ENCODE measurements at places on chromosomes 7 and 10. TPM values are rescaled to one million over a fixed set of nuclear protein-coding genes. Genes with fewer than 3 reads are reported as not detected.

The CALML3 gene
- not detected for total RNA-seq

The DRGX gene
- not detected for total RNA-seq

The UTF1 gene
- not detected for total RNA-seq

The KIAA1549 gene
- 0.93 TPM for total RNA-seq

The BMPER gene
- not detected for total RNA-seq

The ZKSCAN1 gene
- 70.3 TPM for total RNA-seq

The ADAM12 gene
- 1.0 TPM for total RNA-seq

DNA sequence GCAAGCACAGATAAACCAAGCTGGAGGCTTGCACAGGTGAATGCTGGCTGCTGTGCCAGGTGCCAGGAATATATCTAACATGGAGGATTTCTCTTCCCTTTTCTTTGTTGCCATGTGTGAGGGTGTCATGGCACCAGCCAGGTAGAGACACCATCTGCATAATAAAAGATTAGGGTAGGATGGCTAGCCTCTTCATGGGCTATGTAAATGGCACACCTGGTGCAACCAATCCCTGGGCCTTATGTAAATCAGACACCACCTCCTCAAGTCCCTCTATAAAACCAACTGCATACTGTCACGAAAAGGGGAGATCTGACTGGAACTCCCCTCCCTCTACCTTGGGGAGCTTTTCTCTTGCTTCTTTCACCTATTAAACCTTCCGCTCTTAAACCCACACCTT, 322.5 kb upstream of the POM121L12 start:
- DNase-seq, result no peak

GRCh38 chr10:5545778-5546710, 21.3 kb downstream of the CALML3 start:
- no peak for DNase-seq

GRCh38 chr7:107725138-107725740, 18.7 kb upstream of the CBLL1 start:
- peak; percentile 50 for DNase-seq

DNA sequence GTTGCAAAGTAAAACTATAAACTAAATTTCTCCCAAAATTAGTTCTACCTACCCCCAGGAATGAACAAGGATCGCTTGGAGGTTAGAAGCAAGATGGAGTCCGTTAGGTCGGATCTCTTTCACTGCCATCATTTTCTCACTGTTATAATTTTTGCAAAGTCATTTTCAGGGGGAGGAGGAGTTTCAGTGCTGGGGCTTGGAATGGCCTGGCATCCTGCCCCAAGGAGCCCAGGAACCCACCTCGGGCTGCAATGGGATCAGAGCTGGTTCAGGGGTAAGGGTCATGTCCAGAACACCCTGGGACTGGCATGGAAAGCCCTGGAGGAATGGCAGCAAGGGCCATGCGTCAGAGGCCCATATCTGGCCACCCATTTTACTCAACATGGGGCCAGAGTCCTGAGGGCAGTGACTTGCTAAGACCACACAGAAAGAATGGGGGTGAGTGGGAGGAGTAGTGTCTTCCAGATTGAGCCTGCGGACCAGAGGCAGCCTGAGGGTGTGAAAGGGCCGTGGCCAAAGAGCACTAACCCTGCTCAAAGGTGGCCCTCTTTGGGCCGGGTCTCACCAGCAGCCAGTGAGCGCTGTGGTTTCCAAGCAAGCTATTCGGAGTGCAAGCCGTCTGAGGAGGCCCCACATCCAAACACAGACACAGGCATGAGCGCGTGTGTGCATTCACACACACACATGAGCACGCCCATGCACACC, 31.8 kb downstream of the GPRIN2 start:
- DNase-seq, result no peak

- DNase-seq, result no peak
These were observed 119.3 kb upstream of the CACNA2D1 start for GRCh38 chr7:82562716-82563404.

GRCh38 chr7:135206941-135207391, 4.4 kb downstream of the WDR91 start:
- DNase-seq, result no peak

- no peak for DNase-seq
These were observed 79.9 kb upstream of the TMEM196 start for GRCh38 chr7:19853261-19853832.

DNA sequence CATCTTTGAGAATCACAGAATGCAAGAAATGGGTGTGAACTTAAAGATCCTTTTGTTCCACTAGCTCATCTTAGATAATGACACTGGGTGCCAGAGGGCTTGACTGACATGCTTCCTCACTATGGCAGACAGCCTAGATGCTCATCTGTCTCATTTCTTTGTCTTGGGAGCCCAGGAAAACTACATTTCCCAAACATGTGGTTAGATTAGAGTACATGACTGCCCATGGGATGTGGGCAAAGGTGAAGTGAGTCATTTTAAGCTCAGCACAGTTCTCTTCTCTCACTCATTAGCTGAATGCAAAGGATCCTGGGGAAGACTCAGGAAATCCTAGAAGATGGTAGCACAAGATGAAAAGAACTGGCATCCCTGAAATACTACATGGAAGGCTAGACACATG, 32.5 kb upstream of the TBX20 start:
- no peak for DNase-seq

DNA sequence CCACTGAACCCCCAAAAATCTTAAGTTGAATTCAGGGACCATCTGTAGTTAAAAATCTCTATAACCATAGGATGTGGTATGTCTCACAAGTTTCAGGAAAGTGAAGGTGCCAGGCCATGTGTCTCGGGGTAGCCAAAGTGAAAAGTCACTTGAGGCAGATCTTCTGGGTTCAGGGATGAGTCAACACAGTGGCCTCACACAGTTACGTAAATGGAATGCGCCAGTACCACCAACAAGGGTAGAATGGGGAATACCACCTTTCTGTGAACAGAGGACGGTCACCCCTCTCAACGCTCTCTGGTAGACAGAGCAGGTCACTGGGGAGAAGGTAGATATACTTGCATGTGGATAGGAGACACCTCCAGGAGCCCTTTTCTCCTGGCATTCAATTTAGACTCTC, 71.4 kb downstream of the ELMO1 start:
- DNase-seq, result peak; percentile 75

DNA sequence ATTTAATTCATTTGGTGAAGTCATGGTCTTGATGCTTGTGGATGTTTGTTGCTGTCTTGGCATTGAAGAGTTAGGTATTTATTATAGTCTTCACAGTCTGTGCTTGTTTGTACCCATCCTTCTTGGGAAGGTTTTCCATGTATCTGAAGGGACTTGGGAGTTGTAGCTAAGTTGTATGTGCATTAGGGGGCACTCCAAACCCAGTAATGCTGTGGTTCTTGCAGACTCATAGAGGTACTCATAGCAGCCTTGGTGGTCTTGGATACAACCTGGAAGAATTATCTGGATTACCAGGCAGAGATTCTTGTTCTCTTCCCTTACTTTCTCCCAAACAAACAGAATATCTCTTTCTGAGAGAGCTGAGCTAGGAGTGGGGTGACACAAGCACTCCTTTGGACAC, 93.2 kb downstream of the ADCYAP1R1 start:
- DNase-seq, result no peak

DNA sequence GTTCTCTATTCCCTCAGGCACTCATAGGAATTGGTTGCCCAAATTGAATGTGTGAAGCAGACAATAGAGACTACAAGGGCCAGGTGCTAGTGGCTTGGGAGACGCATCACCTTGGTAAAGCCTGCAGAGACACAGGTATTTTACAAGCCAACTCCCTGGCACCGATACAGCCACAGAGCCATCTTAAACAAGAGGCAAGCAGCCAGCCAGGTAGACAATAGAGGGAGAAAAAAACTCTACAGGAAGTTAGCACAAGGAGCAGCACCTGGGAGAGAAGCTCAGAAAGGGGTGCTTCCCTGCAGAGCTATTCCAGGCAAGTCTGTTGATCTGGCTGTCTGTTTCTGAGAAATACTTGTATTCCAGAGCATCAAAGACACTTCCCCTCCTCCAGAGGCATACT, 43.0 kb upstream of the CDK1 start:
- no peak for DNase-seq

GRCh38 chr7:75950111-75950681, 35.2 kb downstream of the POR start:
- no peak for DNase-seq

- DNase-seq, result no peak
These were observed 807 bp upstream of the MINPP1 start for GRCh38 chr10:87503886-87504285.

DNA sequence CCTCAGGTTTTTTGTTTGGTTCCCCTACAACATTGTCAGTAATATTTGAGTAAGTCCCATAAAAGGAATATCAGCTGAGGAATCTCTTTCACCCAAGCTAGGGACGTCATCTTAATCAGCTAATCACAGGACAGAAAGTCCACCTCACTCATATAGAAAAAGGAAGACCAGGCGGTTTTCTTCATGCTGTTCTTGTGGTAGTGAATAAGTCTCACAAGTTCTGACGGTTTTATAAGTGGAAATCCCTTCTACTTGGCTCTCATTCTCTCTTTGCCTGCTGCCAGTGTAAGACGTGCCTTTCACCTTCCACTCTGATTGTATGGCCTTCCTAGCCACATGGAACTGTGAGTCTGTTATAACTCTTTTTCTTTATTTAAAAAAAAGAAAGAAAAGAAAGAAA, 308.1 kb upstream of the PFKP start:
- no peak for DNase-seq

DNA sequence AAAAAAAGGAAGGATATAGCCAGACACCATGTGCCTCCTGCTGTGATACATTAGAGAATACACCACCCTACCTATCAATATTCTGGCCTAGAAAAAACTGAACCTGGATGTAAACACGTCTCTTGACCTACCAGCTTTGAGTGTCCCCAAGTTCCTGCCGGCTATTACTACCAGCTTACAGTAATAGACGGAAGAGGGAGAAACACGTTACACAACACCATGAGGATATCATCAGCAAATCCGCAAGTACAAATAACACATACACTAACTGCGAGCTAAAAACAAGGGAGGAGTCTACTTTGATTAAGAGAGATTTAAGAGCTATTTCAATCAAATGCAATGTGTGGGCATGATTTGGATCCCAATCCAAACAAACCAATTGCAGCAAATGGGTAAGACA, 113.0 kb downstream of the COL28A1 start:
- no peak for DNase-seq

GRCh38 chr7:27585781-27586447, 76.8 kb downstream of the HIBADH start:
- no peak for DNase-seq

- DNase-seq, result no peak
These were observed 29.2 kb upstream of the NPFFR1 start for GRCh38 chr10:70312972-70313371.

- no peak for DNase-seq
These were observed 65.1 kb downstream of the ZRANB1 start for GRCh38 chr10:125006921-125007426.

DNA sequence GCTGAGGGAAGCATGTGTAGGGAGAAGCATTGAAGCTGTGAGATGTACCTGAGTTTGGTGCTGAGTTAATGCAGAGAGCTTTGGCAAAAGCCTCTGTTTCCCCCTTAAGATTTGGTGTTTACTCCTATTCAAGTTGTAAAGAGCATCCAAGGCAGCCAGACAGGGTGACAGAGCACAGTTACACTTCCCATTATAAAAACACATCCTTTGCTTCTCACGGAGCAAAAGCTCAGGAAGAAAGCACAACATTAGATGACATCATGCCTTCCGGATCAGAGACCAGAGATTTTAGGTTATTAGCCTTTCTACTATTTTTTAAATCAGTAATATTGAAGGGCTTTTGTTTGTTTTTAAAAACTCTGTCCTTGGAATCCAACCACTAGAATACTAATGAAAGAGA, 182.9 kb downstream of the DOCK4 start:
- no peak for DNase-seq

DNA sequence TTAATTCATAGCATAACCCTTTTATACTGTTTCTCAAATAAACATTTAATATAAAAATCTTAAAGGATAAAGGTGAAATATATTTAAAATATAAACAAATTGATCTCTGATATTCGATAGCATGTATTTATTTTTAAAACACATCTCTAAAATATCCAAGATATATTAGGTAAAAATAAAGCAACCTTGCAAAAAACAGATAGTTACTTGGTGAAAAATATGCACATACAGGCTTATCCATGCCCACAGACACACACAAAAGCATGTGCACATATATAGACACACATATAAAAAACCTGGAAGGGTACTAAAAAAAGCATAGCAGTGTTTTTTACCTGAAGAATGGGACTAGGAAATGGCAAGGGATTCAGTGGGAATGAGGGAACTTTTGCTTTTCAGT, 19.8 kb downstream of the POT1 start:
- no peak for DNase-seq

DNA sequence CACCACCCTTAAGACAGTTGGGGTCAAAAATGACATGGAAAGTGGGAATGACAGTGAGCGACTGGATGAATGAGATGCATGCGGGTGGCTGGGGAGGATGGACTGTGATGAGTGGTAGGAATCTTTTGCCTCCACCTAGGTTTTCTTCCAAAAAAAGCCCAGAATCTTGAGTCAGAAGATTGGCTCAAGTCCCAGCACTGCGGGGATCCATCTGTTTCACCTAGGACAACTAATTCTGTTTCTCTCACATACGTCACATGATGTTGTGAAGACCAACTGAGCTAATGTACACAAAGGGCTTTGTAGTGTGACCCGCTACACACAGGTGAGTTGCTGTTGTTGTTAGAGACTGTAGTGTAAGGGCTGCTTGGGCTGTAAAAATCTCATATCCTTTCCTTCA, 58.5 kb upstream of the SLC35B4 start:
- DNase-seq, result no peak

- DNase-seq, result no peak
These were observed 28.9 kb downstream of the HTRA1 start for GRCh38 chr10:122490268-122490667.

DNA sequence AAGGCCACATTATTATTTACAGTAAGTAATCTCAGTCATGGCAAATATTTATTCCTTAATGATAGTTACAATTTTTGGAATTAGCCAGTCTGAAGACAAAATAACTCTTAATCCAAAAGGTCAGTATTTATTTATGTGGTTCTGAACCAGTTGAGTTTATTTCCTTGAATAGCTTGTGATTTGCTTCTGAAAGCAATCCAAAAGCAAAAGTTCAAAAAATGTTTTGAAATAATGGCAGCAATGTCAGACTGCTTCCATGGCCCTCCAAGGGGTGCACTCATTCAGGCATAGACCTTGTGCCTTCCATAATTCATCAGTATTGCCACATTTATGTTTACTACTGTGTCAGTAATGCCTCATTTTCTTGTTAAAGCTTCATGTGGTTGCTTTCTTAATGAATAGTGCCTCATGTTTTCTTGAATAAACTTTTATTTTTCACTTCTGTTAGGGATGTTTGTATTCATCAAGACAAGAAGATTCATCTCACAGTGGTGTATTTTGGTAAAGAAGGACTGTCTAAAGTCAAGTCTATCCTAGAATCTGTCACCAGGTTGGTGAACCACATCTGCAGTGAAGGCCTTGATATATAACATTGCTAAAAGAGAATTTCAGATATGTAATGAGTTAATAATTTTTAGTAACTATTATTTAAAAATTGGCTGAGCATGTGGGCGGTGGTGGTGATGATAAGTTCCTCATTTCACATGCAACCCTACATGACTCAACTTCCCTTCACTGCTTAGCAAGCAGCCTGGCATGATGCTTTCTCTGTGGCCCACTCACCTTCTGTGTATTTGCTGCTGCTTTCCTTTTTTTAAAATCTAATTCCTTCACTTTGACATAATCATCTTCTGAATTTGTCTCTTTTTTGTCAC, 22.0 kb downstream of the CSGALNACT2 start:
- peak; percentile 52 for DNase-seq

- DNase-seq, result no peak
These were observed 98.8 kb downstream of the PFKFB3 start for GRCh38 chr10:6301488-6302075.

- no peak for DNase-seq
These were observed 23.3 kb downstream of the SEM1 start for GRCh38 chr7:96686305-96686704.
